SJSA1 (cell line): ENCODE measurements at places on chromosomes 3 and 15.

GRCh38 chr3:190533511-190534281, 19.8 kb downstream of the IL1RAP start:
- DNase-seq, result peak; percentile 86

DNA sequence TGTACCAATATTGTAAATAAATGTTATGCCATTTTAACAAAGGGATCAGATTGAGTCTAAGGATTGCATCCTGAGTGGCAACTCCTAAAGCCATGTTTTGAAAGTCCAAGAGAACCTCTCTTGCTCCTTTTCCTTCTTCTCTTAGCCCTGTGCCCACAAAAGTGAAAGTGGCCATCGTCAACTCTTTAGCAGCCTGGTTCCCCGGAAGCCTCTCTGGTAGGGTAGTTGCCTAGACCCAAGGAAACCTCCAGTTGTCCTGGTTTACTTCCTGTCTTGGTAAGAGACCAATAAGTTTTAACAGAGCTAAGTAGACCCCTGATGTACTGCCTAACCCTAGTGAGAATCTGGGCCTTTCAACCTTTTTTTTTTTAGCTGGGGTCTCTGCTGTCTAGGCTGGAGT, 10.2 kb upstream of the ITPKA start:
- no peak for DNase-seq

DNA sequence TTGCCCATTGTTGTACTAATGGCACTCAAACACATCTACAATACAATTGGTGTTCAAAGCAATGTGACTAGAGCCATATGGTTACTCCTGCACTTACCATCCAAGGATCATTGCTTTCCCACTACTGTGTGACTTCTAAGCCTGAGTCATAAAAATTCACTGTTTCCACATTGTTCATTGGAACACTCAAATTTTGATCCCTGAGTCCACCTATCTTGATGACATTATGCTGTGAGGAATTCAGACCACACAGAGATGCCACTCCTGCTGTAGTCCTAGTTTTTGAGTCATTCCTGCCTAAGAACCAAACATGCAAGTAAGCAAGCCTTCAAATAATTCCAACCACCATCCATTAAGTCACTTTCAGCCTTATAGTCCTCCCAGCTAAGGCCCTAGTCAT, 176.2 kb downstream of the EFHB start:
- no peak for DNase-seq

DNA sequence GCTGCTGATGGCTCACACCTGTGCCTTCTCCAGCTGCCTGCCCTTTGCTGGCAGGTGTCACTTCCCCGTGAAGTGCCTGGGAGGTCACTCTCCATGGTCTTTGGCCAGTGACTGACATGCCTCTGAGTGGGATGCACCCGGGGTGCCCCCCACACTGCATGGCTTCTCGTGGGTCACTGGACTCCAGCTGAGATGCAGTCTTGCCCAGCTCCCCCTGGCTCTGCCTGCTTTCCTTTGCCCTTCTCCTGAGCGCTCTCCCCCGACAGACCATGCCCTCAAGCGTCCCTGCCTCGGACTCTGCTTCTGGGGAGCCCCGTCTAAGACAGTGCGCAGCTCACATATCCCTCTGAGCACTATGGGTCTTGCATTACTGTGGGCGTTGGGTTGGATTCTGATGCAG, 14.4 kb downstream of the FBLN2 start:
- DNase-seq, result no peak

DNA sequence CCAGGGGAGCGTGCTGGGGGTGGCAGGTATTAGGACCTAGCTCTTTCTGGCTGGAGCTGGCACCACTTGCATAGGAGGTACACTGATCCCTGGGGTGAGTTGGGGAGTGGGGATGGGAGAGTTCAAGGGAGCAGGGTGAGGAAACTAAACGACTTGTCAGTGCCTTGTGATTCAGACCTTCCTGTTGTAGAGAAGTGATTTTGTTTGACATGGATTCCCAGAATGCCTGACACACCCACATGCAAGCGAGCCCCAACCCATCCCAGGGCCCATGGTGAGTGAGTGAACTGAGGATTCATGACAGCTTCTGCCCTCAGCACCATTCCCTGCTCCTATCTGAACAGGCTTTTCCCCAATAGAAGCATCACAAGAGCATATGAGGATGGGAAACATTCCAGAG, 15.6 kb upstream of the UBE2Q2 start:
- no peak for DNase-seq

GRCh38 chr3:140242818-140243276, 307.9 kb downstream of the CLSTN2 start:
- no peak for DNase-seq

DNA sequence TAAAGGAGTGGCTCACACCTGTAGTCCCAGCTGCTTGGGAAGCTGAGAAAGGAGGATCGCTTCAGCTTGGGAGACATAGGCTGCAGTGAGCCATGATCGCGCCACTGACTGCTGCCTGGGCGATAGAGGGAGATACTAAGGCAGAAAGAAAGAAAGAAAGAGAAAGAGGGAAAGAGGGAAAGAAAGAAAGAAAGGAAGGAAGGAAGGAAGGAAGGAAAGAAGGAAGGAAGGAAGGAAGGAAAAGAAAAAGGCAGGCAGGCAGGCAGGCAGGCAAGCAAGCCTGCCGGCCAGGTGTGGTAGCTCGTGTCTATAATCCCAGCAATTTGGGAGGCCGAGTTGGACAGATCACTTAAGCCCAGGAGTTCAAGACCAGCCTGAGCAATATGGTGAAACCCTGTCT, 15.3 kb downstream of the SLC28A1 start:
- no peak for DNase-seq

DNA sequence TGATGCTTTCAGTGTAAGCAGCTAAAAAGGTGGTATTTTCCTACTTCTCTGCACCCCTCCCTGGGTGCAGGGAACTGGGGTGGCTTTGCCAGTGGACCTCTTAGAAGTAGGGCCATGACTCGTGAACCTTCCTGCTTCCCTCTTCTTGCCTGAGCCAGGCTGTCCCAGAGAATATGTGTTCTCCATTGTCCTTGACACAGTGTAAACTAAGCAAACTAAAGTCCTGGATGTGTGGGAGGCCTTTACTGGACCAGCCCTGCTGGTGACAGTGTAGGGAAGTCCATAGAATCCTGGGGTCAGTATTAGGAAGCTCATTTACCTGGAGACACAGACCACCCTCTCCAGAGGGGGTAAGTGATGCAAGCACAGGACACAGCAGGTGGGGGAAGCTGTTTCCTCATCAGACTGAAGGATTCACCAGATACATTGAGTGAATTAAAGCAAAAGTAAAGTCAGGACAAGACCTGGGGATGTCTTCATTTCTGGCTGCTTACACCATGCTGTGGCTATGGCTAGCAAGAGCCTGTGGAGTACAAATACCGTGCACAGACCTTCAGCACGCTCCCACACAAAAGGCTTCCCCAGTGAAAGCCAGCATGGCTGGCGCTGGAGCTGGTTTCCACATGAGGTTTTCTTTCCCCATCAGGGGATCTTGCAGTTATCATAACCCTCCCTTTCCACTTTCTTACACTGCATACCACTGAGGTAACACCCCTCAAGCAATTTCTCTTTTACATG, 64.8 kb upstream of the LPP start:
- DNase-seq, result no peak

- DNase-seq, result no peak
Measured at GRCh38 chr15:70197945-70198361, 100.2 kb upstream of the TLE3 start.

GRCh38 chr3:71511037-71511436, 72.5 kb downstream of the FOXP1 start:
- DNase-seq, result no peak

DNA sequence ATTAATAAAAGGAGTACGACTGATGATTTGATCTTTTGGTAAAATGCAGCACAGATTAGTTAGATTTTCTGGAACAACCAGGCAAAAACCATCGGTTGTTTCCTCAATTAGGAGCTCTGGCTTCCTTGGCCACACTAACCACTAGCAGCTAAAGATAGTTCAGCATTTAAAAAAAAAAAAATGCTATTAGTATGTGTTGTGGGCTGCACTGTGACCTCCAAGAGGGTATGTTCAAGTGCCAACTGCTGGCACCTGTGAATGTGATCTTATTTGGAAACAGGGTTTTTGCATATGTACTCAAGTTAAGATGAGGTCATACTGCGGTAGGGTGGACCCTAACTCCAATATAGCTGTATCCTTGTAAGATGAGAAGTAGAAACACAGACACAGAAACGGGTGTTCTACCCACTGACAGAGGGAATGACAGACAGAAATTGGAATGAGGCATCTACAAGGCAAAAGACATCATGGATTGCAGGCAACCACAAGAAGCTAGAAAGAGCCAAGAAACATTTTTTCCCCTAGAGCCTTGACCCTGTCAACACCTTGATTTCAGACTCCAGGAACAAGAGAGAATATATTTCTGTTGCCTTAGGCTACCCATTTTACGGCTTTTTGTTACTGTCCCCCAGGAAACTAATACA, 534.6 kb upstream of the ROBO2 start:
- DNase-seq, result no peak

DNA sequence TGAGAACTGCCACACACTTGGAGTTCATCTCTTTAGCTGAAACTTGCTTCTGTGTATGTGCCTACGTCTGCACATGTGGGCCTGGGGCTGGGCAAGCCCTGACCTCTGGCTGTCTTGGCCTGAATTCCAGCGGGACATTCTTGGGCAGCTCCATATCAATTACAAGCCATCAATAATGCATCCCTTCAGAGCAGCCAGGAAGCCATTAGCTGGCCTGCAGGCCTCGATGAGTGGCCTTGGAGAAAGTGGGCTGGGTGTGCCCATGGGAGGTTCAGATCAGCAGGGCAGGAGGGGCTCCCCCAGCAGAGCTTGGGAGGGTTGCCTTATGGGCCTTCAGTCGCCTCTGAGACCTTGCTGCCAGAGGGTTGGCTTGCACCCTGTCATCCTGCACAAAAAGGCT, 124.1 kb downstream of the ETFA start:
- DNase-seq, result no peak

GRCh38 chr3:78368636-78369345, 1328.9 kb downstream of the ROBO2 start:
- peak; percentile 63 for DNase-seq

GRCh38 chr3:162166543-162166942, 669.9 kb downstream of the OTOL1 start:
- no peak for DNase-seq

DNA sequence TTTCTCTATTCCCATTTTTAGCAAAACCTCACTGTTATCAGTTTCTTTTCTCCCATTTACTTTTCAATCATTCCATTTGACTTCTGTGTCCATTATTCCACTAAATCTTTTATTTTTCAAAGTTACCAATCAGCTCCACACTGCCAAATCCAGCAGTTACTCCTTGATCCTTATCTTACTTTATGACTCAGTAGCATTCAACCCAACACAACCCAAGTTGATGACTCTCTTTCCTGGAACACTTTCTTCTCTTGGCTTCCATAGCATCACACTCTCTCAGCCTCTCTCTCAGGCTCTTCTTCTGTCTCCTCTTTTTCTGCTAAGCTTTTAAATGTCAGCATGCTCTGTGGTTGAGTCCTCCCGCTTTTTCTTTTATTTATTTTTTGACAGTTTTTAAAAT, 36.3 kb downstream of the RASGRP1 start:
- DNase-seq, result no peak
